NCI-H526 (cell line): ENCODE measurements at places on chromosomes 12 and 14.
A peak's percentile ranks its signal among the peaks of the same experiment; 100 is the strongest.

DNA sequence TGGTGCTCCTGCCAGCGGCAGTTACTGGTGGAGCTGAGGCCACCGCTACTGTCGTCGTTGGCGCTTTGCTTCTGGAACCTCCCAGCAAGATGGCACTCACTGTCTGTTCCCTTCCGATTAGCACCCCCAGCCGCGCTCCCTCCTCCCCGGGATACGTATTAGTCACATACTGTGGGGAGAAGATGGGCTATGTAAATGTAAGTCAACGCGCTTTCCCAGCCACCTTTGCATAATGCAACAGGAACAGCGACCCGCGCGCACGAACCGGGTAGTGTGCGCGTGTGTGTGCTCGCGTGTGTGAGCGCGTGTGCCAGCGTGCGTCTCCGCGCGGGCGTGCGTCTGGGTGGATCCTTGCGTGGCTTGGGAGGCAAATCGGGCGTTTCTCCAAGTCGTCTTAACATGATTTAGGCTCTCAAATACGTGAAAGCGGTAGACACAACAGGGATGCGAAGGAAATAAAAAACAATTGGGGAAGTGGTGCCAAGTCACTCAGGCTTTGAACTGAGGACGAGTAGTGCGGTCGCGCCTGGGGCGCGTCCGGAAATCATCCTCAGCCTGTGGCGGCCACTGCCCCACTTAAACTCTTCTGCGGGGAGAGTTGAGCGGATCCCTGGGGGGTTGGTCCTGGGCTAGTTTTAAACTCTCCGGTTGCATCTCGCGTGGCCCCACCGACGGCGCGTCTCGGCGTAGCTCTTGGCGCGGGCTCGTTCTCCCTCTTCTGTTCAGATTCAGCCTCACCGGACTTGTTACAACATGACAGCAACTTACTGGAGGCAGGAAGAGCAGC, 1.8 kb downstream of the FLRT2 start:
- peak; percentile 77 for DNase-seq

DNA sequence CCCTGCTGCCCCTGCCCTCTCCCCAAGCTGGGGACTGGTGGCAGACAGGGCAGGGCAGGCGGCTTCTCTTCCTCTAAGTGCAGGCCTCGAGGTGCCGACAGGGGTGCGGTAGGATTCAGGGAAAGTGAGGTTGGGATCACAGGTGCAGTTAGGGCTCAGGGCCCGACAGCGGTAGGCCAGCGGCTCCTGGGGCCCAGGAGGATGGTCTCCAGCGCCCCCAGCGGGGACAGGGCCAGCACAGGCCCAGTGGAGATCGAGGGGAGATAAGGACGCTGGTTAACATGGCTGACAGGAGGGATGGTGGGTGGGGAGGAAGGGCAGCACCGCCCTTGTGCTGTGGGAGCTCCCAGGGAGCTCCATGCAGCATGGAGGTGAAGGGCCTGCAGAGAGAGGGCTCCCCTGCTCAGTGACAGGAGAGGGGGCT, 935 bp upstream of the CRIP1 start:
- peak; percentile 65 for DNase-seq

GRCh38 chr14:105411017-105411941, 8.3 kb upstream of the MTA1 start:
- DNase-seq: no peak

GRCh38 chr14:64800000-64800399, 79.7 kb downstream of the SPTB start:
- no peak for DNase-seq

DNA sequence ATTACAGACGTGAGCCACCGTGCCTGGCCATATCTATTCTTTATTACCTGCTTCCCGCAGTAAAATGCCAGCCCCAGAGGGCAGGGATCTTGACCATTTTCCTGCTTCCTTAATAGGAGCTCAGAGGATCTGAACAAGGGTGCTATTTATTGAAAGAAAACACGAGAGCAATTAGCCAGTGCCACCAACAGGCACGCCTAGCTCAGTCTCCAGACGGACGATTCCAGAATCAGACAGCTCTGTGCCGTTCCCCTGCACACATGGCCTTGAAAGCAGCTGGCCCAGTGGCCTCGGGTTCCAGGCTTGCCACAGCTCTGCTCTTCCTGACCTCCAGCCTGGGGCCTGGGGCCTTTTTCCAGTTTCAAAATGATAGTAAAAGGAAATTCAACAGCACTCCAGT, 135.2 kb upstream of the RFLNA start:
- no peak for DNase-seq

GRCh38 chr14:31435276-31435675, 14.9 kb upstream of the HEATR5A start:
- DNase-seq: no peak

DNA sequence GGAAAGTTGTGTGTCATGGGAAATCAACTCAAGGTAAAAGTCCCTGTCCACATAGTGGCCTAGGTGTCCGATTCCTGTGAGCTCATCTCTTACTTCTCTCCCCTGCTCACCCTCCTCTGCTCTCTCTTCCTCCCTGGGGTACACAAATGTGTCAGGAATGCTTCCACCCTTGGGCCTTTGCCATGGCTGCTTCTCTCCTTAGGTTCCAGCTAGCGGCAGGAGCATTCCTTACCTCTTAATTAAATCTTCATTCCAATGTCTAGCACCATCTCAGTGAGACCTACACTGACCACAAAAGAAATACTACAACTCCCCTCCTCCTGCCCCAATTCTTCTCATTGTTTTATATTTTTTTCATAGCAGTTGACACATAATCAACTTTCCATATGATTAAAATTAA, 298.6 kb downstream of the PDZRN4 start:
- DNase-seq: no peak

DNA sequence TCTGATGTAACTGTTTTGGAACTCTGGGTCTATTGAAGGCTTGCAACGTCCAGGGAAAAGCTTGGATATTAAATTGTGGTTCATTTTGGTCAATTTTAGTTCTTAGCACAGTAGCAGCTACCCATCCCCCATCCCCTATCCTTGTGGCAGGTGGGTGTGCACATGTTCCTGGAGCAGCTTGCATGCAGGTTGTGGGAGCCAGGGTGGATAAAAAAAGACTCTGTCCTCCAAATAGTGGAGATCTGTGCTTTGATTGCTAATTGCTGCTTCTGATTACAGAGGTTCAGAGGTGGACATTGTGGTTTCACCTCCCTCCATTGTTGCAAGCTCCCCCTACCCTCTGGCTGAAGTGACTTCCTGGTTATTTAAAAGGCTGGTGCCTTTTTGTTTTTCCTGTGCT, 23.1 kb downstream of the ATP23 start:
- no peak for DNase-seq

- DNase-seq: no peak
Observed at GRCh38 chr14:71449316-71450055, 482.7 kb upstream of the RGS6 start.

DNA sequence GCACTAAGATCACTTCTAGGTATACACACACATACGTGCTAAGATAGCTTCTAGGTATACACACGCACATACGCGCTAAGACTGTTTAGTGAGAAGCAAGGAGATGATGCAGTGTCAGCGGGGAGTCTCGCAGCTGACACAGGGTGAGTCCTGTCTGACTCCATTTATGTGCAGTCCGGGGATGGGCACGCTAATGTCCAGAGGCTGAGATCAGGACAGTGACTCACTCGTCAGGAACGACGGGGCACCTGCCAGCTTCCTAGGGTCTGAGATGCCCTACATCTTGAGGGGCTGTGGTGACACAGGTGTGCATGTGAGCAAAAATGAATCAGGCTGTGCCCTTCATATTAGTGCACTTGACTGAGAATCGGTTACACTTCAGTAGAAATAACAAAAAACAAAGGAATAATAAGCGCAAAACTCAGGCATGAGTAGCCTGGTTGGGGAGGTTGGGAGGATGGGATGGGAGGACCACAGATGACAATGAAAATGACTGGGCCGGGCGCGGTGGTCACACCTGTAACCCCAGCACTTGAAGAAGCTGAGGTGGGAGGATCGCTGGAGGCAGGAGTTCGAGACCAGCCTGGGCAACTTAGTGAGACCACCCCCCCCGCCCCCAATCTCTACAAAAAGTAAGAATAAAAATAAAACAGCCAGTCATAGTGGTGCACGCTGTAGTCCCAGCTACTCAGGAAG, 29.1 kb upstream of the ULK1 start:
- DNase-seq: no peak

GRCh38 chr12:132444957-132445883, 44.7 kb upstream of the FBRSL1 start:
- no peak for DNase-seq

GRCh38 chr12:69415471-69416275, 54.5 kb upstream of the FRS2 start:
- DNase-seq: peak; percentile 4

- no peak for DNase-seq
Observed at GRCh38 chr14:60732840-60733483, 1.6 kb upstream of the MNAT1 start.

DNA sequence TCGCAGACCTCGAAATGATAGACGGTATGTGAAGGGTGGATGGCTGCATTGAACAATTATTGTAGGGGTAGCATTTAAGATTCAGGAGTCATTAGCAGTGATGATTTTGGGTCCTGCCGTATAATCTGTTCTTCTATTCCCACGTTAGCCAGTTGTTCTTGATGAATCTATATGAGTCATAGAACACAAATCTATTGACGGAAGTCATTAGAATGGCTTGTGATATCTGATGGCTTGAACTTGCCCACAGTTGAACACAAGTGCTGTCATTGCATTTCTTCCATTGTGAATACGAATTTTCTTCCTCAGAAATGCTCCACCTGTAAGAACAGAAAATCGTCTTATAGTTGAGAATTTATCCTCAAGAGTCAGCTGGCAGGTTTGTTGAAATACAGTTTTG, 1.9 kb downstream of the SRSF5 start:
- DNase-seq: no peak

GRCh38 chr12:57078519-57079404, at the start of gene NEMP1:
TSS of gene NEMP1 (minus strand) at chr12:57078791. CDS start at chr12:57078745, 46 bp downstream.
- DNase-seq: peak; percentile 99
